ENCODE measurements at places on chromosomes 16 and 17. TPM values are rescaled to one million over a fixed set of nuclear protein-coding genes. Genes with fewer than 3 reads are reported as not detected.

Gene TBC1D26
- not detected for total RNA-seq

- DNase-seq, result no peak
Observed at GRCh38 chr17:20955427-20956323, 87.1 kb downstream of the USP22 start.

GRCh38 chr17:54864636-54865356, 35.9 kb upstream of the TOM1L1 start:
- no peak for DNase-seq

DNA sequence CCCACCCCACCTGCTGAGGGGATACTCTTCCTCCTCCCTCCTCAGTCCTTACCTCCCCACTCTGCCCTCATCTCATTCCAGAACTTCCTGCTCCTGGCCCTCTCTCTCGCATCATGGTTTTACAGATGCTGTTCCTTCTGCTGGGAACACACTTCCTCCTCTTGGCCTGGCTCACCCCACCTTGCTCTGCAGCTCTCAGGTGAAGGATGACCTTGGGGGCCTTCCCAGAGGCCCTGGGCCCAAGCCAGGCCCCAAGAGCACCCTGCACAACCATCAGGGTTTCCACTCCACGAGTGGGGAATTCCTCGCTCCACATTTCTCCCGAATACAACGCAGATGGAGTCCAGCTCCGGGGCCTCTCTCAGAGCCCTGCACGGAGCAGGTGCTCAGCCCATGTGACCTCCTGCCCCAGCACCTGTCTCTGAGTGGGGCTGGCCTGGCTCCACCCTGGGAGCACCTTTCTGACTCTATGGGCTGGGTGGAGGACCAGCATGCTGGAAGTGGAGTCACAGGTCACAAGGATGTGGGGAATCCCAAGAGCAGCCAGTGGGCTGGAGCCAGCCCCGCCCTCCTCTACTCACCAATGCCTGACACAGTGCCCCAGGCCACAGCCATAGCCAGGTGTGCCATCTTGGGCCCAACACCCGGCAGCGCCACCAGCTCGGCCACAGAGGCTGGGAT, 4.5 kb downstream of the NTHL1 start:
- DNase-seq, result peak; percentile 86

DNA sequence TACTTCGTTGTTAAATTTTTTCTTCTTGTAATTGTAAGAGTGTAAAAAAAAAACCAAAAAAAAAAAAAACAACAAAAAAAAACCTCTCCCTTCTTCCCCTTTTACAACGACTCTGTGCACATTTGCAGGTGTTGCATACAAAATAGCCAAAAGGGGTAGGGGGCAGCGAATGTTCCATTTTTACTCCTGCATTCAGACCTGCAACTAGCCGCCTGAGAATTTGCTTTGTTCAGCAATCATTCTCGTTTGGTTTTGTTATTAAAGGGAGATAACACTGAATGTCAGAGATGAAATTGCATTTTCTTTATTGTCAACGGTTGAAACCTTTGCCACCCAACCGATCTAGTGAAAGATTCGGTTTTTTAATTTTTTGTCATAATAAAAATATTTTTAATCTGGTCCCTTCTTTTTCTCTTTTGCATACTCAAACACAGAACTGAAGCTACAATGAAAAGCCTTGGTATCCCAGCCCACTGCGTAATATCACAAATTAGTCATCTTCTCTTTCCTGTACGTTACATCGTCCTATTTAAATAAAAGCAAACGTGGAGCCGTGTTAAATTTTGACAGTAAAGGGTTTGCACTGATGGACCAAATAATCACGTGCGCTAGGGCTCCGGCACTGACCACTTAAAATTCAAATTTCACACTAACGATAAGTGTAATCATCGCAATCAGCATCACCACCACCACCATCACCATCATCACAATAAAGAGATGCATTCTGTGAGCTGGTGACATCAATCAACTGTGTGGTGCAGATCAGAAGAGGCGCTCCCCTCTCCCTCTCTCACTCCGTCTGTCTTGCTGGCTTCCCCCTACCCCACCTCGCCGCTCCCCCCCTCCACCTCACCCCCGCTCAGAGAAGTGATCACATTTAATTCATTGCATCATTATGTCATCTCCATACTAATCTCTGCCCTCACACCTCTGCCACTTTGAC, 406.2 kb upstream of the PSMD7 start:
- DNase-seq, result no peak

GRCh38 chr17:78257810-78258322, 26.4 kb downstream of the TMEM235 start:
- peak; percentile 71 for DNase-seq

DNA sequence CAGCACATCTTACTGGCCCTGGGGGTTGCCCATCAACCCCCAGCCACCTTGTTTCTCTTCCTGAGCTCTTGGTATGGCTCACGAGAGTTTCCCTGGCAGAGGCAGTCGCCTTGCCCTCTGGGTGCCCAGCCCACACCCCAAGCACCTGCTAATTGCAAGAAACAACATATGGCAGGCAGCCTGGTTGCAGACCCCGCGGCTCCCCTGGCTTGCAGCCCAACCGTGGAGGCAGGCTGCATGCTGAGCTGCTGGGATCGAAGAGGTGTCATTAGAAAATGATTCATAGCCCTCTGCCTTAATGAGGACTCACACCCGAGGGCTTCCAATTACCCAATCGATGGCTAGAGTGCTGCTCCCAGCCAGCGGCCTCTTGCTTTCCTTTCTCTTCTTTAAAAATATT, 115.7 kb downstream of the TMEM114 start:
- DNase-seq, result no peak

GRCh38 chr16:3112881-3113574, 642 bp downstream of the ZNF205 start:
- DNase-seq, result no peak

- no peak for DNase-seq
Observed at GRCh38 chr16:5993356-5993755, 895.8 kb upstream of the EEF2KMT start.
